ENCODE measurements at places on chromosomes 6 and 20. TPM values are rescaled to one million over a fixed set of nuclear protein-coding genes. Genes with fewer than 3 reads are reported as not detected.

TFAP2C gene
- total RNA-seq = 5.2 TPM

- H3K4me3 ChIP-seq = no peak overlapping the region
- no peaks in the 10 kb centered on the region for H3K4me1 ChIP-seq
These were observed 93.8 kb upstream of the LY86 start for GRCh38 chr6:6494677-6495076.

DNA sequence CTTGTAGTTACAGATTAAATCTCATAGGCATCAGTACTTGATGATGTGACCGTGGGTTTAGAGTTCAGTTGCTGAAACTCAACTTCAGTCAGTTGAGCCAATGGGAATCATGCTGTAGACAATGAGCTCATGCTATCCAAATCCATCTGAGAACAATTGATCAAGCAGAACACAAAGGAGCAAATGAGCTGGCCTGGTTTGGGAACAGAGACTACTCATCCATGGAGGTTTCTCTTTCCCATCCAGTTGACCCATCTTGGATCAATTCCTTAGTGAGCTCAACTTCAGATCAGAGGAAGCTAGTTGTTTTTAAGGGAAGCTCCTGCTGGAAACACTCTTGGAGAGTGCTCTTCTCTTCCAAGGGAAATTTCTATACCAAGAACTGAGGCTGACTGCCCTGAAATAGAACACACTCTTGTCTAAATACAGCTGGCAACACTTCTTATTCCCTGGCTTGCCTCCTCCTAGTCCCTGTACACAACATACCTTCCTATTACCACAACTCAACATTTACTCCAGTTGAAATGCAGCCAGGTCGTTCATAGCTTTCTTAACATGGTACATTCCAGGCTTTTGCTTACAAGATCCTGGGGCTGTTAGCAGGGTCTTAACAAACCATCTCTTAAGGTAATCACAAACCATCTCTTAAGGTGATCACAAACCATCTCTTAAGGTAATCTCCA is 203.9 kb upstream of the PRDM1 start:
- DNase-seq = no peak
- H3K36me3 ChIP-seq = no peaks in the 10 kb centered on the region

GRCh38 chr6:16578695-16579285 is 182.5 kb downstream of the ATXN1 start:
- H3K4me3 ChIP-seq = no peak overlapping the region
- H3K36me3 ChIP-seq = peaks cover 12% of the 10 kb centered on the region
- no peaks in the 10 kb centered on the region for H3K27me3 ChIP-seq
- H3K27ac ChIP-seq = no peak overlapping the region
- H3K4me1 ChIP-seq = no peaks in the 10 kb centered on the region

GRCh38 chr6:23415819-23416427 is 710.1 kb upstream of the NRSN1 start:
- DNase-seq = no peak
- H3K36me3 ChIP-seq = no peaks in the 10 kb centered on the region
- no peaks in the 10 kb centered on the region for H3K27me3 ChIP-seq

DNA sequence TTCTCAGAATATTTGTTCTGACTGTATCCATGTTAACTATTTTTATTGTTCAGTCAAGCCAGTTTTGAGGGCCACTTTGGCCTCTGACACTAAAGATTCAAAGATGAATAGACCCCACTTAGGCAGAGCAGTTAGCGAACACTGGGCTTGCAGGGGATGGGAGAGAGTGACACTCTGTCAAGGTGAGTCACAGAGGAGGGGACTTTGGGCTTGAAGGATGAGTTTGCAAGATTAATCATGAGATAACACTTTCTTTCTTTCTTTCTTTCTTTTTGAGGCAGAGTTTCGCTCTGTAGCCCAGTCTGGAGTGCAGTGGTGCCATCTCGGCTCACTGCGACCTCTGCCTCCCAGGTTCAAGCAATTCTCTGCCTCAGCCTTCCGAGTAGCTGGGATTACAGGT is 46.4 kb downstream of the SPATA2 start:
- H3K4me1 ChIP-seq = no peaks in the 10 kb centered on the region
- no peaks in the 10 kb centered on the region for H3K27me3 ChIP-seq
- H3K27ac ChIP-seq = no peak overlapping the region
- H3K4me3 ChIP-seq = no peak overlapping the region
- peaks cover 35% of the 10 kb centered on the region for H3K36me3 ChIP-seq

DNA sequence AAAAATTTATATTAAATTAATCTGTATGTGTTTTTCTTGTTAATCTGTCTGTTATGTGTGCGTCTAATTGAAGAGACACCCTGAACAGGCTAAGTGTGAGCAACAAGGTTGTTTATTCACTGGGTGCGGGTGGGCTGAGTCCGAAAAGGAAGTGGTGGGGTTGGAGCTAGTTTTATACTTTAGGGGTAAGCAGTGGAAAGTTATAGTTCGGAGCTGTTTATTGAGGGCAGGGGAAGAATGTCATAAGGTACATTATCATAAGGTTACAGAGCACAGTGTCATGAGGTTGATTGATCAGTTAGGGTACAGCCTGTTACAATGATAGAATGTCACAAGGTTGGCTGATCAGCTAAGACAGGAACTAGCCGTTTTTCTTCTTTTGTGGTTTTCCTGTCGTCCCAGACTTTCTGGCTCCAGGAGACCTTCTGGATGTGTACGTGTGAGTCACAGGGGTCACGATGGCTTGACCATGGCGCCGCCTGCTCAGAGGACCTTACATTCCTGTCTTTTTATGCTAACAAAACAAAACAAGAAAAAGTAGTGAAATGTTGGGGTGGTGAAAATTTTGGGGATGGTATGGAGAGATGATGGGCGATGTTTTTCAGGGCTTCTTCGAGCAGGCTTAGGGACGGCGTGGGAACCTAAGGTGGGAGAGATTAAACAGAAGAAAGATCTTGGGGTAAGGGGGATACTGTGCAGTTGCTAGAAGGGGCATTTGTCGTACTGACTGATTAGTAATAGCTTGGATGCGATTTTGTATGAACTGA is 754.0 kb upstream of the ADGRB3 start:
- H3K36me3 ChIP-seq = no peaks in the 10 kb centered on the region
- no peak overlapping the region for H3K4me3 ChIP-seq
- no peak for DNase-seq
- H3K4me1 ChIP-seq = no peaks in the 10 kb centered on the region

GRCh38 chr20:10565191-10565921 is 108.4 kb downstream of the JAG1 start:
- no peaks in the 10 kb centered on the region for H3K27me3 ChIP-seq
- no peak for DNase-seq
- peak overlapping the region; percentile 45 for H3K27ac ChIP-seq
- H3K36me3 ChIP-seq = no peaks in the 10 kb centered on the region

- H3K27me3 ChIP-seq = peaks cover 33% of the 10 kb centered on the region
- H3K36me3 ChIP-seq = no peaks in the 10 kb centered on the region
- no peak overlapping the region for H3K4me3 ChIP-seq
- H3K27ac ChIP-seq = no peak overlapping the region
These were observed 60.2 kb upstream of the GATA5 start for GRCh38 chr20:62535964-62536363.

SEMG1 gene
- not detected for total RNA-seq

GRCh38 chr20:15515691-15516090 is 1057.6 kb downstream of the KIF16B start:
- H3K27ac ChIP-seq = no peak overlapping the region
- no peaks in the 10 kb centered on the region for H3K27me3 ChIP-seq
- DNase-seq = no peak
- H3K4me1 ChIP-seq = no peaks in the 10 kb centered on the region
- H3K4me3 ChIP-seq = no peak overlapping the region

EMILIN3 gene
- not detected for total RNA-seq

DNA sequence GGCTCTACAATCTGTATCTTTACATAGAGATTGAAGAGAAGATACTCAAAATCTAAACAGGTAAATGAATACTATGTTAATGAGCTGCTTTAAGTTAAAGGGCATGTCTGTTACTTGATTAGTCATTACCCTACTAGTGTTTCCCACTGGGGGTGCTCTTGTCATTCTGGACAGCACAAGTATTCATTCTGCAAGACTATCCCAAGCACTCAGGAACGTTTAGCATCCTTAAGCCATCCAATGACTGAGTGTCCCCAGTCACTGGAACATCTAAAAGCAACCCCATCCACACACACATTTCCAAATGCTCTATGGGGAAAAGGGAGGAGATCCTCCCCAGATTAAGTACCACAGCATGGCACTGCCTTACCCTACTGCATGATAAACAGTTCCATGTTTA is 25.7 kb downstream of the EZR start:
- H3K27ac ChIP-seq = no peak overlapping the region
- no peak overlapping the region for H3K4me3 ChIP-seq
- H3K27me3 ChIP-seq = no peaks in the 10 kb centered on the region
- DNase-seq = no peak
- peaks cover 65% of the 10 kb centered on the region for H3K4me1 ChIP-seq

MYLK4 gene
- total RNA-seq = 0.84 TPM

GRCh38 chr20:16596991-16597390 is 23.7 kb upstream of the KIF16B start:
- H3K4me3 ChIP-seq = no peak overlapping the region
- peaks cover 4% of the 10 kb centered on the region for H3K27me3 ChIP-seq
- H3K36me3 ChIP-seq = no peaks in the 10 kb centered on the region

GRCh38 chr6:151160929-151161757 is 78.6 kb upstream of the AKAP12 start:
- H3K27ac ChIP-seq = no peak overlapping the region
- no peak overlapping the region for H3K4me3 ChIP-seq
- no peaks in the 10 kb centered on the region for H3K4me1 ChIP-seq
- no peaks in the 10 kb centered on the region for H3K36me3 ChIP-seq
- H3K27me3 ChIP-seq = no peaks in the 10 kb centered on the region

- H3K36me3 ChIP-seq = no peaks in the 10 kb centered on the region
- peak overlapping the region; percentile 11 for H3K27ac ChIP-seq
- no peak for DNase-seq
These were observed 70.0 kb upstream of the CD2AP start for GRCh38 chr6:47407300-47408281.

FABP7 gene
- not detected for total RNA-seq

NKAIN2 gene
- total RNA-seq = not detected

GRM1 gene
- total RNA-seq = 0.09 TPM

GRCh38 chr6:31905041-31905440 is 3.2 kb upstream of the ZBTB12 start:
- DNase-seq = no peak
- H3K4me1 ChIP-seq = peaks cover 15% of the 10 kb centered on the region
- no peaks in the 10 kb centered on the region for H3K36me3 ChIP-seq
- no peak overlapping the region for H3K4me3 ChIP-seq
- no peak overlapping the region for H3K27ac ChIP-seq

HUS1B gene
- total RNA-seq = 1.0 TPM

DNA sequence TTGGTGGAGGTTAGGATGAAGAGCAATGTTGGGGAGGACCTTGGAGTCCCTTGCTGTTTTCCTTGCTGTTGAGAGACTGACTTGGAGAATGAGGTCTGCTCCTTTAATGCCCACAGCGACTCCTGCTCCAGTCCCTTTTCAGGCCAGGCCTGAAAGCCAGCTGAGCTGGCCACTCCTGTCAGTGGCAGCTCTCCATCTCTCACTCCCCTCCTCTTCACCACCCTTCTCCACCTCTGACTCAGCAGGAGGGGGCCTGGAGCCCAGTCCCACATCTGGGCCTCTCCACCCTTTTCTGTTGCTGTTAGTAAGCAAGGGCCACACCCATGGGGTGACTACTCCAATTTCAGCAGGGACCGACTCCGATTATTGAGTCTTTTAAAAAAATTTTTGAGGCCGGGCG is 2.2 kb downstream of the SNX21 start:
- H3K4me3 ChIP-seq = no peak overlapping the region
- peaks cover 23% of the 10 kb centered on the region for H3K36me3 ChIP-seq
- peaks cover 31% of the 10 kb centered on the region for H3K4me1 ChIP-seq
- DNase-seq = no peak

- H3K4me1 ChIP-seq = no peaks in the 10 kb centered on the region
- no peaks in the 10 kb centered on the region for H3K27me3 ChIP-seq
- no peak overlapping the region for H3K27ac ChIP-seq
- no peak for DNase-seq
- peaks cover 2% of the 10 kb centered on the region for H3K36me3 ChIP-seq
These were observed 807 bp upstream of the OTOR start for GRCh38 chr20:16747291-16747811.

GRCh38 chr6:170284866-170285469 is 5.9 kb downstream of the DLL1 start:
- DNase-seq = peak; percentile 55
- peaks cover 33% of the 10 kb centered on the region for H3K4me1 ChIP-seq
- peaks cover 26% of the 10 kb centered on the region for H3K36me3 ChIP-seq
- no peak overlapping the region for H3K4me3 ChIP-seq
- H3K27ac ChIP-seq = no peak overlapping the region
- peaks cover 27% of the 10 kb centered on the region for H3K27me3 ChIP-seq

GRCh38 chr6:13813621-13814175 is 659 bp downstream of the MCUR1 start:
- H3K4me1 ChIP-seq = peaks cover 39% of the 10 kb centered on the region
- peak; percentile 90 for DNase-seq
- H3K27me3 ChIP-seq = no peaks in the 10 kb centered on the region
- no peaks in the 10 kb centered on the region for H3K36me3 ChIP-seq
- peak overlapping the region; percentile 85 for H3K4me3 ChIP-seq

DNA sequence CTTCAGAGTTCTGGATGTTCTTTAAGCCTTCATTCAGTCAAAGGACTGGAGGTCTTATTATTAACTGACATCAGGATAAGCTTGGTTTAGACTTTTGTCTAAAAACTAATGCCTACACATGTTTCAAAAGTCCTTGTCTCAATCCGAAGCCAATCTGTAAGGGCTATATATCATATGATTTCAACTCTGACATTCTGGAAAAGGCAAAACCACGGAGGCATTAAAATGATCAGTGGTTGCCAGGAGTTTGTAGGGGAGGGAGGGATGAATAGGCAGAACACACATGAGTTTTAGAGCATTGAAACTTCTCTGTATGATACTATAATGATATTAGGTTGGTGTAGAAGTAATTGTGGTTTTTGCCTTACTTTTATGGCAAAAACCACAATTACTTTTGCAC is 1285.8 kb upstream of the CITED2 start:
- DNase-seq = no peak
- H3K4me3 ChIP-seq = no peak overlapping the region
- H3K27me3 ChIP-seq = no peaks in the 10 kb centered on the region
- no peak overlapping the region for H3K27ac ChIP-seq
- H3K4me1 ChIP-seq = no peaks in the 10 kb centered on the region

REPS1 gene
- 35.4 TPM for total RNA-seq

ALDH5A1 gene
- 15.5 TPM for total RNA-seq

DNA sequence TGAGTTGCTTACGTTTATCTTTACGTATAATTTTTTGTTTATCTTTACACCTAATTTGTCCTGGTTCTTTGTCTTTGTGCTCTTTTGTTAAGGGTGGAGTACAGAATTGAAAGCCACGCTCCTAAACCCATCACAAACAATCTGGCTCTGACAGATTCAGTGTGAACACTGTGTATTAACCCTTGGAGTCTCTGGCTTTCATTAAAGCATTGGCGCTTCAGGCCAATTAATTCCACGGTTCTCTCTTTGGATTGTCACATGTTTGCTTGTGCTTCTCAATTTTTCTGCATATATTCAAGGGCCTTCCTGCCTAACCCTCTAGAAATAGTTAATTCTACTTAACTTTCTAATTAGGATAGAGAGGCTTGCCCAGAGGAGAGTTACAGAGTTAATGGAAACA is 38.6 kb downstream of the NKX2-4 start:
- H3K27ac ChIP-seq = no peak overlapping the region
- H3K4me1 ChIP-seq = peaks cover 21% of the 10 kb centered on the region
- H3K27me3 ChIP-seq = no peaks in the 10 kb centered on the region
- no peak for DNase-seq
- H3K36me3 ChIP-seq = peaks cover 78% of the 10 kb centered on the region

All from upper lobe of right lung (tissue), 1 donor.